ENCODE measurements at places on chromosomes 4 and X.

- DNase-seq = no peak
These were observed 53.6 kb downstream of the HHIP start for GRCh38 chr4:144699565-144699964.

DNA sequence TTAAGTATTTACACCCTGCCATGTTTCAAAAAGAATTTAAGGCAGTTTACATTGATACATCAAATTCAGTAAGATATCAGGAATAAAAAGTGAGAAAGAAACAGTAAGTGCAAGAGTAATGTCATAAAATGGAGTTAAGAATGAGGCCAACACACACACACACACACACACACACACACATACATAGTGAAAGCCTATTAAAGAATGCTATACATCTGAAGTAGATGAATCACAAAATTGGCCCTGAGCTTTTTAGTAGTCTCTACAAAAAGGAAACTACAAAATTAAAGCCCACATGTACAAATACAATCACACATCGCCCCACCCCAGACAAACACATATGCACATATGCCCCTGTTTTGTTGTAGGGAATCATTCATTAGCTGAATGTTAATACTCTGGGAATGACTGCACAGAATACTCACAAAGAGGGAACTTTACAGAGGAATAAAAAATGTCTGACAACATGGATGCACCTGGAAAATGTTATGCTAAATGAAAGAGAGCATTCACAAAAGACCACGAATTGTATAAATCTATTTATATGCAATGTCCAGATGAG lies 428.8 kb downstream of the IL15 start:
- no peak for DNase-seq

DNA sequence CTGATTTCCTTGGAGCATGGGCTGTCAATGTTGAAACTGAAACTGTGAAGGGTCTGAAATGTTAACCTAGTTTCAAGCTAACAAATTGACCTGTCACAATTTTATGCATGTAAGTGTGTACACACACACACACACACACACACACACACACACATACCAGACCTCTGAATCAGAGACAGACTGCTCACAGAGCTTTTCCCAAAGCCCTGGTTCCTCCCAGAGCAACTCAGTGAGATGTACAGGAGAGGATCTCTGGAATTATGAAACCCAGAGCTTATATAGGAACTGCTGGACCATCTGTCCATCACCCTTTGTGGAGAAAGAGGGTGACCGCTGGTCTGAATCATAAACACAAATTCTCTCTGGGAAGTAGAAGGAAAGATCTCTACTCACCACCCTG lies 228.1 kb upstream of the PRPS2 start:
- DNase-seq = no peak

DNA sequence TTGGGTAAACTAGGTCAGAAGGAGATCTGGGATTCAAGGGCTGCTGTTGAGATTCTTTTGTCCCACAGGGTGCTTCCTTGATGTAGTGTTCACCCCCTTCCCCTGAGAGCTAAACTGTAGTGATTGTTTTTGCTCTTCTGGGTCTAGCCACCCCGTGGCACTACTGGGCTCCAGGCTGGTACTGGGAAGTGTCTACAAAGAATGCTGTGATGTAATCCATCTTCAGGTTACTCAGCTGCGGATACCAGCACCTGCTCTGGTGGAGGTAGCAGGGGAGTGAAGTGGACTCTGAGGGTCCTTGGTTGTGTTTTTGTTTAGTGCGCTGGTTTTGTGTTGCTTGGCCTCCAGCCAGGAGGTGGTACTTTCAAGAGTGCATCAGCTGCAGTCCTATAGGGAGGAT lies 365.5 kb downstream of the ZNF674 start:
- no peak for DNase-seq

GRCh38 chr4:187789078-187789477 lies 206.5 kb upstream of the ZFP42 start:
- DNase-seq = no peak

DNA sequence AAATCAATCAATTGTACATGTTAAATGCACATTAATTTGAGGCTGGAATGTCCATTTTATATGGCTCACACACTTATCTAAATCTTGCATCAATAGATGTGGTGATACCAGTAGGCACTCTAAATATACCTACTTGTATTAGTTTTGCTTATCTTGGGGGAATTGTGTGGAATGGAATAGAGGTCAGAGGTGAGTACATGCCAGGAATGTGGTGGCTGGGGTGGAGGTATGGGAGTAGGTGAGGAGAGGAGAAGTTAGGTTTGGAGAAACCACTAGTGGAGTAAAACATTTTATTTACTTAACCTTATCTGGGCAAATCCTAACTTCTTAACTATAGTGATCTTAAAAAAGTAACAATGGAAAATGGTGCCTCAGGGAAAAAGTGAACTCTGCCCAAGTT lies 163.1 kb downstream of the ATG4A start:
- no peak for DNase-seq

DNA sequence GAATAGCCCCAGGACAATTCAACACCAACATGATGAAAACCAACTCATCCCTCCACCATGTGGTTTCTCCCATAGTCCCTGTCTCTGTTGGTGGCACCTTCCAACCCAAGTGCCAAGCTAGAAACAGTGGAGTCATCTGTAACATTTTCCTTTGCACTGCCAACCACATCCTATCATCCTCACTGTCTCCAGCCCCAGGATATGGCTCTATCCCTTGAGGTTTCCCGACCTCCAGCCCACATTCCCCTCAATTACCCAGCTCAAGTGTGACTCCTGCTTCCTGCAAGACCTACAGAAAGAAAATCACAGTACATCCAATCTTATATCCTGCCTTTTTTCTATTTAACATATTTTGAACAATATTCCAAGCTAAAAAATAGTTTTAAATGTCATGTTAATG lies 24.2 kb downstream of the PNMA6F start:
- DNase-seq = no peak

GRCh38 chrX:18075603-18076002 lies 145.1 kb downstream of the BEND2 start:
- no peak for DNase-seq

DNA sequence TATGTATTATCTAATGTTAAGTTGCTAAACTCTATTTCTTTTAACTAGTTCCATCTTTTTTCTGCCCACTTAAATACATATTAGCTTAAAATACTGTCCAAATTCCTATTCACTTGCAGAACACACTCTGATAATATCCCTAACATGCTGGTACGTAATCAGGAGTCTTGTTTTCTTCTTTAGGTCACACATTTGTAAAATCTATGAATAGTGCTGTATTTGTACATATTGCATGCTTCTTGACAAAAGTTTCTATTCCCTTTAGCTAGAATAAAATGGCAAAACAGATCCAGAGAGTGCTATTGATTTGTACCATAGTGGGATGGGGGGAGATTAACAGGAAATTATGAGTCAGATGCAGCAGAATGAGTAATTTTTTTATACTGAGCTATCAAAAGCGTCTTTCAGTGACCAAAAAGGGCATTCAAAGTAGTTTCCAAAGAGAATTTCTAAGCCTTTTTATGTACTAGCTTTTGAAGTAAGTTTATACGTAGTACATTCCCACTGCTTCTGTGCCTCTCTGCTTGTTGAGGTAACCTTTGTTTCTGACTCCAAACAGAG lies 126.5 kb downstream of the PTPN13 start:
- DNase-seq = no peak

Measured in stimulated activated CD4-positive, alpha-beta T cell treated with anti-CD3 and anti-CD28 coated beads, Interleukin-15, amount 100 ng/mL, for 1 hour (primary cell).